ENCODE measurements at places on chromosomes 13 and 19.

- no peak for DNase-seq
These were observed 792.0 kb downstream of the UQCRFS1 start for GRCh38 chr19:28420811-28421550.

DNA sequence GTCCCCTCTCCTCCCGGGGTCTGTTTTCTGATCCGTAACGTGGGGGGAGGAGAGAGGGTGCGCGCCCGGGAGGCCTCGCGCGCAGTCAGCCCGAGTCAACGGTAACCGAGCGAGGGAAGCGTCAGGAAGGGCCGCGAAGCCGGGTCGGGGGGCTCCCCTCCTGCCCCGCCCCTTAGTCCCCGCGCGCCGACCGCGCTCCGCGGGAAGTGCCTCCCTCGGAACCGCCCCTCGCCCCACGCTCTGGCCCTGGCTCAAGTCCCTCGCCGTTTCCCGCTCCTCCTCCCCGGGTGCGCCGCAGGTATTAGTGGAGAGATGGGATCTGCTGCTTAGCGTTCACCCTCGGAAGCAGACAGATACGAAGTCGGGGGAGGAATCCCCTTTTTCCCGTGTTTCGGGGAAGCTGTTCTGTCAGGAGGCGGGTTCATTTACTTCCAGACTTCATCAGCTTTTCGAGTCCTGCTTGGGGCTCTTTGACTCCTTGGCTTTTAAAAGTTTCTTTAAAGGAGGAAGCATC is 770 bp downstream of the HNRNPM start:
- peak; percentile 60 for DNase-seq

GRCh38 chr19:49761625-49762311 is 1.3 kb downstream of the TSKS start:
- peak; percentile 18 for DNase-seq

- DNase-seq, result no peak
These were observed 115.2 kb upstream of the VSTM2B start for GRCh38 chr19:29410601-29411000.

GRCh38 chr19:49106648-49107135 is 7.5 kb upstream of the LIN7B start:
- peak; percentile 81 for DNase-seq

GRCh38 chr13:20231839-20232555 is at the start of gene GJB6:
Gene GJB6 (minus strand): TSS chr13:20232319. CDS start chr13:20223480, 8,839 bp downstream.
- DNase-seq, result peak; percentile 42

DNA sequence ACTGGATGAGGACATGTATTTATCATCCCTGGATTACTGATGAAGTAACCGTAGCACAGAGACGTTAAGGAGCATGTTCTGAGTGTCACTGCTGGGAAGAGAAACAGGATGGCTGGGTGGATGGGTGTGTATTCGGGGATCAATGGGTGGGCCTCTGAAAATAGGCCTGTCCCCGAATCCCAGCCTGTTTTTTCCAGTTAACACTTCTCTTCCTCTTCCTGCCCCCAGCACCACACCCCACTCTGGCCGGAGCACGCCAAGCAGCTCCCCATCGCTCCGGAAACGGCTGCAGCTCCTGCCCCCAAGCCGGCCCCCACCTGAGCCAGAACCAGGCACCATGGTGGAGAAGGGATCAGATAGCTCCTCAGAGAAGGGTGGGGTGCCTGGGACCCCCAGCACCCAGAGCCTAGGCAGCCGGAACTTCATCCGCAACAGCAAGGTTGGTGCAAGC is 8.8 kb downstream of the GRAMD1A start:
- no peak for DNase-seq

DNA sequence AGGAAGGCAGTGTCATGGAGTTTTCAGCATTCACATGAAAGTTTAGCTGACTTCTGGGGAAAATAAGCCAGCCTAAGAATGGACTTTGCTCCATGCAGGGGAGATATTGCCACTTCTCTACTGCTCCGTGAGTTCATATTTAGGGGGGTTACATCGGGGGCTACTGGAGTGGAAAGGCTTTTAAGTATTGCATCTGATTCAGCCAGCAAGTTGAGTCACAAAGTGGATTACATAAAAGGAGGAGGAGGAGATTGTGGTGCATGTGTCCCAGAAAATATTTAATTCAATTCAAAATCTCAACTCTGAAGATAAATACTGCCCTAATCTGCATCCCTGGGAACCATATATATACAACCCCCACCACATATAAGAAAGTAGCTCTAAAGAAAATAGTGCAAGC is 617.2 kb downstream of the DCT start:
- DNase-seq, result no peak

DNA sequence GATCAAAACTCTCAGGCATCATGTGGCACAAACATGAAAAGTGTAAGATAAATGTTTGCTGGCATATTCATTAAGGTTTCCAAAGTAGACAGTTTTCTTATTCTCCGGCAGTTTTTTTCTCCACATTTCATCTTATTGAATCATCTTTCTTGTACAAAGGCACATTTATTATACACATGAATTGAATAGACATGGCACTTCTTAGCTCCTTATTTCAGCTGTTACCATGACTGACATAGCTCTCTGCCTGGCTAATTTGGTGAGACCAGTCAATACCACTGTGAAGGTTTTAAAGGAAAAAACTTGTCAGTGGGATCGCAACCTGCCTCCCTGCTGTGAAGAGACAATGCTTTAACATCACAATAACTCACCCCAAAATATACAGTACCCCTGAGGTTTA is 285.0 kb upstream of the PCDH20 start:
- DNase-seq, result no peak

DNA sequence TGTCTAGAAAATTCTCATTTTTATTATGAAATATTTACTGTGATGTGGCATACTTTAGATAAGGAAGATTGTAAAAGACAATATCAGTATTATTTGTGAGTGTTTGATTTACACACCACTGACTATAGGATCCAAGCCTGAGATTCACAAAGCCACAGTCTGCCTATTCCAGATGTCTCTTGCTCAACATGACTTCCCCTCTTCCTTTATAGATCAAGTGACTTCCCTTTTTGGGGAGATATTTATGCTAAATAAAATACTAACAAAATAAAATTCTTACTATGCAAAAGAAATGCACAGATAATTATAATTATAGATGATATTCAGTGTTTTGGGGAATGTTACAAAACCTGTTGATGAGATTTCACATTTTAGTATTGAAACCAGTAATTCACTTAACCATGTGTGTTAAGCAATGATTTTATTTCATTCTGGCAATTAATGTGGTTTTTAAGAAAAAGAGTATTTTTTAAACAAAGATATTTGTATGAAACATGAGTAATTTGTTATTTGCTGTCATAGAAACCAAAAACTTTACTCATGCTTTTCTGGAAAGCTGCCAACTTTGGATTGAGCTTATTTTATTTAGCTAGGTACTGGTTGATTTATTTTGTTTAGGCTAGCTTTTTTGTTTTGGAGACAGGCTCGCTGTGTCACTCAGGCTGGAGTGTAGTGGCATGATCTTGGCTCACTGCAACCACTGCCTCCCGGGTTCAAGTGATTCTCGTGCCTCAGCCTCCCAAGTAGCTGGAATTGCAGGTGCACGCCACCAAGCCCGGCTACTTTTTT is 13.7 kb upstream of the GPR183 start:
- no peak for DNase-seq

DNA sequence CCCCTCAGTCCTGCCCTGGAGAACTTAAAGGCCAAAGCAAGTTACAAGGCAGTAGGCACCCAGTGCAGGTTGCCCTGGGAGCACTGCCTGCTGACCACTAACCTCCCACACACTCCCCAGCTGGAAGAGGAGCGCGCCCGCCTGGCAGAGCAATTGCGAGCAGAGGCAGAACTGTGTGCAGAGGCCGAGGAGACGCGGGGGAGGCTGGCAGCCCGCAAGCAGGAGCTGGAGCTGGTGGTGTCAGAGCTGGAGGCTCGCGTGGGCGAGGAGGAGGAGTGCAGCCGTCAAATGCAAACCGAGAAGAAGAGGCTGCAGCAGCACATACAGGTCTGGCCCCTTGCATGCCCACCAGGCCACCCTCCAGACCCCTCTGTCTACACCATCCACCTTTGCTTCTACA is 61.1 kb downstream of the KCNC3 start:
- no peak for DNase-seq

GRCh38 chr13:110347535-110348308 is 40.6 kb downstream of the COL4A2 start:
- no peak for DNase-seq

- DNase-seq, result no peak
These were observed 104.7 kb downstream of the RGCC start for GRCh38 chr13:41562083-41562482.

GRCh38 chr13:99172951-99173350 is 27.7 kb upstream of the UBAC2 start:
- no peak for DNase-seq

DNA sequence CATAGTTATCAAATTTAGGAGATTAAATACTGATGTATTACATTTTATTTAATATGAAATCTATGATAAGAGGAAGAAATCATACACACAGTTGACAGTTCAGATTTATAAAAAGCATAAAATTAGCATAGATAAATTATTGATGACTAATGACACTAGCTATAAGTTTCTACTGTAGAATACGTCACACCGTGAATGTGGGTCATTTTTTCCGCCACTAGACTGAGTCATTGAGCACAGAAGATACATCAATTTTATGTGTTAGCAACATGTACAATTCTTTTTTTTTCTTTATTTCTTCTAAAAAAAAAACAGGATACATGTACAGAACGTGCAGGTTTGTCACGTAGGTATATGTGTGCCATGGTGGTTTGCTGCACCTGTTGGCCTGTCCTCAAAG is 22.2 kb downstream of the AP2S1 start:
- peak; percentile 80 for DNase-seq

GRCh38 chr13:24670961-24671381 is 9.2 kb upstream of the ATP12A start:
- peak; percentile 41 for DNase-seq

DNA sequence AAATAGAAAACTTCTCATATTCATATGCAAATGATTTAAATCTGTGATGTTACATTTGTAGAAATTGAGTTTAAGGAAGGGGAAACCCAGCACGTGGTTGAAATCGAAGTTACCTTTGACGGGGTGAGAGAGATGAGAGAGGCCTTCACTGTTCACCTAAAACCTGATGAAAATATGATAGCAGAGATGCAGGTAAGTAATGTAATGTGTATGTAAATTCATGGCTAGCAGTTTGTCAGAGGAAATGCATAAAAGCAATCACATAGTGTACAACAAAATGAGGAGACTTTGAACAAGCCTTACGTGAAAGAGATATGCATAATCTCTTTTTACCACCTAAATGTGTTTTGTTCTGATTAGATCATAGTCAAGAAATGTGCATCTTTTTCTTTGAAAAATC is 134.6 kb downstream of the STOML3 start:
- no peak for DNase-seq

DNA sequence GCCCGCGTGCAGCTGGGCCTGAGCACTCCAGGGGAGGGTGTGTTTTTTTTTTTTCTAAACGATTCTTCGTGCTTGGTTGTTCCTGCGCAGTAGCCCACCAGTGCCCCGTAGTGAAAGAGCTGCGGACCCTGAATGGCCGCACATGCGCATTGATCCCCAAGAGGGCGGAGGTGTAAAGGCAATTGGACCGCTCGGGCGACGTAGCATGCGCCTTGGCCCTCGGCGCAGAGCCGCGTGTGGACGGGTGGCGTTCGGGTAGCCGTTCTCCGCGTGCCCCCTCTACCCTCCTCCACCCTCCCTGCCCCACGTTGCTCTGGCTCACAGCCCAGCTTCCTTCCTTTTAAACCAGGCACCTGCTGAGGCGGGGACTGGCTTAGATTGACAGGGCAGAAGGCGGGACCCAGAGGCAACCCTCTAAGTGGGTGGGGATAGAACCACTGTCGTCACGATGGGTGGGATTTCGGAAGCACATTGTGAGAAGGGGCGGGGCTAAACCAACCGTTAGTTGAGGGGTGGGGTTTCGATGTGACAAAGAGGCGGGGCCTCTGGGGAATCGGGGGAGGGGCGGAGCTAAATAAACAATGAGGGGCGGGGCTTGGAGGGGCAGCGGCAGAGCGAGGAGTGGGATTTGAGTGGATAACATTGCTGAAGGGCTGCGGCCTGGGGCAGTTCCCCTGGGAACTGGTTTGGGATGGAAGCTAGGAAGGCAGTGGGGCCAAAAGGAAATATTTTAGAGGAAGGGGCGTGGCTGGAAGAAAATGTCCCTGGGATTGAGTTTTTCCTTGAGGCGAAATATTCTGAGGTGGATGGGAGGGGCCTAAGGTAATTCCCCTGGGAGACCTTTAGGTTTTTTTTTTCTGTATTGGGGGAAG is 543 bp upstream of the NUP62 start:
- DNase-seq, result peak; percentile 96

DNA sequence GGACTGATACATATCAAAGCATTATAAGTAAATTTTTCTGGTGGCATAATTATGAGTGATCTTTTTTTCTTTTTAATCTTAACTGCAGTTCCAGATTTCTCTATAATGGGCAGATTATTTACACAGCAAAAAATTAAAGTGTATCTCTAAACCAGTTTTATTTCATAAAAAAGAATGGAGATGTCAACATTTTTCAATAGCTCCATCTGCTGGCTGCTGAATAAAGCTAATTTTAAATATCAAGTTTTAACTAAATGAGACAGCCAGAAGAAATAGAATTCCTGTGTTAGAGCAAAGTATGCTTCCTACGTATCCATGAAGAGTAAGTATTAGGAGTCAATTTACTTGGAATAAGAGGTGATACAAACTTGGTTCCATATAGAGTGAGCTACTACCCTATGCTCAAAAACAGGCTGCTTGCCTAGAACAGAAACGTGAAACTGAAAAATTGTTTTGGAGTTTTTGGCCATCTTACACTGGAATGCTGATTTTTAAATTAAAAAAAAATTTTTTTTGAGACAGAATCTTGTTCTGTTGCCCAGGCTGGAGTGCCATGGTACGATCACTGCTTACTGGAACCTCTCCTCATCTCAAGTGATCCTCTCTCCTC is 5.0 kb upstream of the PDS5B start:
- no peak for DNase-seq

DNA sequence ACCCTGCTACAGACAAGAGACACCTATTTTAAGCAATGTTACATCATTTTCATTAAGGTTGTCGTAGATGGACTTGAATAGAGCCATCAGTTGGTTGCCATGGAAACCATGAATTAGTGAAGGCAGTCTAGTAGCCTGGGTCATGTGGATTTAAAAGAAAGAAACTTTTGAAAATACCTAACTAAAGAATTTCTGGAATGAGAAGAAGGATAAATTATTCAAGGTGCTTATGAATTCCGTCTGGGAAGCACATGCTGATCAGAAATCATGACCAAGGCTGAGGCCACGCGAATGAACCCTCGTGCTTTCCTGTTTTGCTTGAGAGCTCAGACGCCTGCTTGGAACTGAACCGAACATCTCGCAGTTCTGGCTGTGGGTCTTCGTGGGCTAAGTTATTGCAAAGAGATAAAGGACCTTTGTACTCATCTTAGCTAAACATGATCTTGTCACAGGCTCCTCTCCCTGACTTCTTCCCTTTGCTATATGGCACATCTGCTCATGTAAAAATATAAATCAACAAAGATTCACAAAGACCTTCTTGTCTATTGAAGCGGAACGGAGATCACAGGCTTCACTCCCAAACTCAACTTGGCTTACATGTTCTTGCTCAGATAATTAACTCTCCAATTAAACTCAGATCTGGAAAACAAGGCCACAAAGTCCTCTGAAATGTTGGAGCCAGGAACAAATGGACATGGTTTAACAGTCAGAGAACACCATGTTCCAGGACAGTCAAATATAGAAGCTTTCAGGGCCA is 140.2 kb downstream of the NUFIP1 start:
- no peak for DNase-seq
